B cell (primary cell): ENCODE measurements at places on chromosomes 13 and 19.

DNA sequence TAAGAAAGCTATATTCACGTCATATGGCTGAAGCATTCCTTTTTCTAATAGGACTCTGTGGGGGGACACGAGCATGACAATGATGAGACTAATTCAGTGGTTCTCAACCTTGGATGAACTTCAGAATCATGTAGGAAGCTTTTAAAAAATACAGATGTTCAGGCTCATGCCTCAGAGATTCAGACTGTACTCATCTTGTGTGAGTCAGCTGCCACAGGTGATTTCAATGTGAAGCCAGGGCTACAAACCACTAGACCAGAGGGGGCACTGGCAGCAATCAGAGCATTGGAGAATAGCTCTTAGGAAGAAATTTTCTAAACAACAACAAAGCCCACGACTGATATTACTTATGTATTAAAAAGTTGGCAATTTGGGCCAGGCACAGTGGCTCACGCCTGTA is 91.7 kb downstream of the SERP2 start:
- no peak for DNase-seq

- DNase-seq: no peak
Observed at GRCh38 chr19:45139286-45140143, 21.3 kb downstream of the NKPD1 start.

DNA sequence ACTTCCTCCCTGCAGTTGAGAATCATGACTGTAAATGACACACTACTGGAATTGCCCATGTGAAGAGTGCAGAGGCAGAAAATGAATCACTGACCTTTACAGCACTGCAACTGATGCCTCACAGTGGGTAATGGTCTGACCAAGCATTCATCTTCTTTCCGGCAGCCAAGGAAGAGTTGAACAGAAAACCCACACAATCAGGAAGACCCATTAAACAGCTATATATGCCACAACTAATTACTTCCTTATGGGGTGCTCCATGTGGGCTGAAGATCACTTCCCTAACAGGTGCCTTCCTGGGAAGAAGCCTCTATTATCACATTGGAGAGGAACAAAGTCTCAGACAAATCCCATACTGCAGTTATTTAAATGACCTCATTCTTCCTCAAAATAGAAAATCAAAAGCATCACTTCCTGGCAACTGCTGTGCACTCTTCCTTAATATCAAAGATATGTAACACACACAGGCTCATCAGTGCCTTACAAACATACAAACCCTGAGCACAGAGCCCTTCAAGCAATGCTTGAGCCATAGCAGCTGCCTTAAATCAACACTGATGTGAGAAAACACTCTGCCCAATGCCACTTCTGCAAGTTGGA is 45.8 kb downstream of the RUBCNL start:
- DNase-seq: peak; percentile 35

- DNase-seq: no peak
Observed at GRCh38 chr19:30403203-30403985, 31.2 kb downstream of the ZNF536 start.

DNA sequence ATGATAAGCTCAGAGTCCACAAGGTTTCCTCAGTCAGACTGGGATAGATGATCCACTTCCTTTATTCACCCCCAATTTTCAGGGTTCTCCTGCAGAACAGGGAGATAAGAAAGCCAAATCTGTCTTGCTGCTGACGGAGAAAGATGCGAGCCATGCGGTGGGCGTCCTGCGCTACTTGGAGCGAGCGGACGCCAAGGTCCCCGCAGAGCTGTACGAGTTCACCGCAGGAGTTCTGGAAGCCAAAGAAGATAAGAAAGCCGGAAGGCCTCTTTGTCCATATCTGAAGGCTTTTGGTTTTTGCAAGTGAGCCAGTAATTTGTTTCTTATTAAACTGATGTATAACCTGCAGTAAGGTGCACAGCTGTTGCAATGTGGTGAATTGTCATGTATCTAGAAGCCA is 66.7 kb downstream of the SLC7A9 start:
- DNase-seq: no peak

GRCh38 chr19:19451429-19452242 is 46.2 kb downstream of the GATAD2A start:
- DNase-seq: no peak

- peak; percentile 92 for DNase-seq
Observed at GRCh38 chr19:16585808-16586476, 13.7 kb upstream of the SLC35E1 start.

- no peak for DNase-seq
Observed at GRCh38 chr13:102035969-102036368, 365.9 kb downstream of the FGF14 start.

DNA sequence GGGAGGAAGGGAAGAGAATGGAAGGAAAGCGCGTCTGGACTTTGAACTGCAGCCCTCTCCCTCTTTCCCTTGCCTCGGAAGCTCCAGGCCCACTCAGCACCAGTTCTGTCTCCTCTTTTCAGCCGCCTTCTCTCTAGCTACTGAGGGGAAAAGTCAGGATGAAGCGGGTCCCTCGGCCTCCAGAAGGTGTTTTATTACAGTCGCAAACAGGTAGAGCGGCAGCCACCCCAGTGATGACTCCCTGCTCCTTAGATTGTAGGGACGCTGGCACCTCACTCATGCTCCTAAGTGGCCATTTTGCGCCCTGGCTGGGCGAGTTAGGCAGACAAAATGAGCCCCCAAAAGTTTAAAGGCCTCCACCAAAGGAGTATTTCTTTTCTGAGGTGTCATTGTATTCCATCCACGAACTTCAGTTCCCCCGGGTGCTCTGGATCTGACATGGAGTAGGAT is 954 bp upstream of the STK24 start:
- DNase-seq: no peak

DNA sequence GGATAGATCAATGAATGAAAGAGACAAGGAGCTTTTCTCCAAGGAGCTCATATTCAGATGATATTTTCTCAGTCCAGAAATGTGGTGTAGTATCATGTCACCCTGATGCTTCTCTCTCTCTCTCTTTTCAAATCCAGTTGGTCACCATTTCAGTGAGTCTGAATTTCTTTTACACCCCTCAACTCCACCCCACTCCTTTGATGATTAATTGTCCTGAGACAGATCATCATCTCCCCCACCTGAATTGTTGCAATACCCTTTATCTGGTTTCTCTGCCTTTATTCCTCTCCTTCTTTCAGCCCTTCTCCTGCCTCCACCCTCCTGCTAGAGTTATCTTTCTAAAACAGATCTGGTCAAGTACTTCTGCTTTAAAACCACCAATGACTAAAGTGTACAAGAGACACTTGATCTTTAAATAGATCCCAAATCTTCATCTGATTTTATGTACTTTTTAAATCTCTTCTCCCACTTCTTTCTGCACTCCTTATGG is 299.8 kb downstream of the KLF5 start:
- no peak for DNase-seq

DNA sequence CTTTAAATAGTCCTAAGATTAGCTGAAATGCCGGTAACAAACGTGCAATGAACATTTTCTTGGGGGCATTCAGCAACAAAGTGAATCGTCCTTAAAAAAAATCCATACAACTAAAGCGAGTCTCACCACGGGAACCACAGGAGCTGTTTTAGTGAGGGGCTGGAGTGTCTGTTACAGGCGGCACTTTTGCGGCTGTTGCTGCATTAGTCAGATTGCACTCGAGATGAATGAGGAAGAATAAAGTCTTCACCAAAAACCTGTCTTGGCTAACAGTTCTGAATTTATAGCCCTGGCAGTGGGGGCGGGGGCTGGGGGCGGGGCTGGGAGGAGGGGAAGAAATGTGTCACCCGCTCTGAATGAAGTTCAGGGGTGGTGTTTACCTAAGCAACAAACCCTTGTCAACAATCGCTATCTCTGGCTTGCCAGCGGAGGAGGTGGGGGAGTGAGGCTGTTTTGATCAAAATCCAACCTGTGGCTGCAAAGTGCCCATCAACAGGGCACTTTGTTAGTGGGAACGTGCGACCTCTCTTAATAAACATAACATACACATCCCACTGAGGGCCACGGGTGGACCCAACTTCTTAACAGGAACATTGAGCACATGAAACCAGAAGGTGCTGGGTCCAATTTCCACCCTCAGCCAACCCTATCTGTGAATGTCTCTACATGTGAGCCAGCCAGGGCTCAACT is 44.5 kb downstream of the RFX2 start:
- DNase-seq: no peak

GRCh38 chr13:112831196-112831595 is 137.8 kb upstream of the MCF2L start:
- DNase-seq: no peak

DNA sequence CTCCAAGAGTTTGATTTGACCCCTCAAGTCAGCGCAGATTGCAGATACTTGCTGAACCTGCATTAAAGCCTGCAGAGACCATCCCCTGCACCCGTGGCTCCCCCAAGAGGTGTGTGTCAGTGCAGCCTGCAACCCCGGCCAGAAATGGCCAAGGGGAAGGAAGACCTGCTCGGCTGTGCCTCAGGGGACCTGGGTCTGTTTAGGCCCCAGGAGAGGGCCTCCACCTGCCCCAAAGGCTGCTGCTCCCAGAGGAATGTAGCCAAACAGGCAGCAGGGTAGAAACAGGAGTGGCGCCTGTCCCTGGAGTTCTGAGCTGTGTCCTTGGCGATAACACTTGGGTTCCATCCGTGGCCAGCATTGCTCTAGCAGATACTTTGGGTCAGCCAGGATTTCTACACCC is 8.0 kb downstream of the POP4 start:
- DNase-seq: no peak

DNA sequence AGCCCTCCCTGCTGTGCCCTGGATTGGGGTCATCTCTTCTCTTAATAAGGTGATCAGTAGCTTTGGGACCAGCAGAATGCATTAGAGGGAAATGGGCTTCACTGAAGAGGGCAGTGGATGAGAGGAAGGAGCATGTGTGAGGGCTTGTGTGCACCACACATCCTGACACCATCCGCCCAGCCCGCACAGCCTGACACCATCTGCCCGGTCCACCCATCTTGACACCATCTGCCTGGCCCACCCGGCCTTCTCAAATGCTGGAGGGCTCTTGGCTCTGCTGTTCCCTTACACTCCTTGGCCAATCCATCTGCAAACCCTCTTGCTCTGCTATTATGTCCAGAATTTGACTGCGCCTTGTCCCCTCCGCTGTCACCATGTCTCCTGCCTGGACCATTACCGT is 41.8 kb downstream of the BICRA start:
- DNase-seq: no peak
